ENCODE measurements at places on chromosomes 1 and 21.

DNA sequence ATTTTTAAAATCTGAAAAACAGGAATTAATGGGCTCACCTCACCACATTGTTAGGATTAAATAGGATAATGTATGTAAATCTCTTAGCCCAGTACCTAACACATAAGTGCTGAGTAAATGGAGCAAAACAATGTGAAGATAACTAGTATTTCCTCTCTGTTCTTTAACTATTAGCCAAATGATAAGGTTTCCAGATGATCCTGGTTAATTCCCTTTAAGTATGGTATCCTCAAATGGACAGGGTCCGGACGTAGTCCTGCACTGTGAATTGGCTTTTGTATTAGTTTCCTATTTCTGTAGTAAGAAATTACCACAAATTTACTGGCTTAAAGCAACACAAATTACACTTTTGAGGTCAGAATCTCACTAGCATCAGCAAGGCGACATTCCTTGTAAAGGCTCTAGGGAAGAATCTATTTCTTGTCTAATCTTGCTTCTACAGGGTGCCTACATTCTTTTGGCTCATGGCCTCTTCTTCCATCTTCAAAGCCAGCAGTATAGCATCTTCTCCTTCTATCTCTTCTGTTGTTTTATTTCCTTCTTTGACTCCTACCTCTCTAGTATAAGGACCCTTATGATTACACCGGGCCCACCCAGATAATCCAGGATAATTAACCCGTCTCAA lies 17.1 kb downstream of the SCAF4 start:
- no peak for DNase-seq

- DNase-seq, result no peak
Measured at GRCh38 chr1:1055841-1056736, 18.0 kb downstream of the RNF223 start.

- DNase-seq, result peak; percentile 3
Measured at GRCh38 chr1:196535727-196536126, 72.5 kb downstream of the KCNT2 start.

DNA sequence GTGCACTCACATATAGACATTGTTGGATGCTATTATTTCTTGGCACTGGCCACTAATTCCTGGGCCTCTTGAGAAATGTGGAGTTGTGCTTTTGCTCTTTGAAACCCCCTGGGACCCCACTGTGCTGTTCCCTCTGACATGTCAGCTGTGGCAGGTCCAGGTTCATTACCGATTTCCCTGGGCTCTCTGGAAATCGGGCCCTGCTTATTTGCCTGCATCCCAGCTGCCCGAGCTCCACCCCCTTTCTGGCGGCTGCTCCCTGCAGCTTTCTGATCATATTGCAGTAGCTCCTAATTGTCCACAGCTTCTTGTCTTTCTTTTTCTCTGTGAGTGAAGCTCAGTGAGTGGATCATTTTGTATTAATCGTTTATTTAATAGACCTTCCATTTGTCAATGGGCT lies 183.7 kb upstream of the FAM78B start:
- DNase-seq, result no peak

- no peak for DNase-seq
Measured at GRCh38 chr21:34807881-34808568, 139.2 kb downstream of the CLIC6 start.

Measured in LNCaP clone FGC (cell line).